ENCODE measurements at places on chromosomes 7 and 10.

- DNase-seq: no peak
Observed at GRCh38 chr7:86644282-86645224, 844 bp downstream of the GRM3 start.

GRCh38 chr10:103109821-103110220, 83.3 kb downstream of the NT5C2 start:
- DNase-seq: no peak

GRCh38 chr7:97503367-97504094, 228.4 kb upstream of the TAC1 start:
- DNase-seq: no peak

GRCh38 chr7:54995610-54996363, 23.0 kb upstream of the EGFR start:
- DNase-seq: no peak

GRCh38 chr10:45461034-45461433, 87.0 kb downstream of the ALOX5 start:
- no peak for DNase-seq

- DNase-seq: no peak
Observed at GRCh38 chr10:62650411-62650810, 154.1 kb upstream of the ADO start.

GRCh38 chr10:132106431-132106830, 40.7 kb downstream of the JAKMIP3 start:
- no peak for DNase-seq

DNA sequence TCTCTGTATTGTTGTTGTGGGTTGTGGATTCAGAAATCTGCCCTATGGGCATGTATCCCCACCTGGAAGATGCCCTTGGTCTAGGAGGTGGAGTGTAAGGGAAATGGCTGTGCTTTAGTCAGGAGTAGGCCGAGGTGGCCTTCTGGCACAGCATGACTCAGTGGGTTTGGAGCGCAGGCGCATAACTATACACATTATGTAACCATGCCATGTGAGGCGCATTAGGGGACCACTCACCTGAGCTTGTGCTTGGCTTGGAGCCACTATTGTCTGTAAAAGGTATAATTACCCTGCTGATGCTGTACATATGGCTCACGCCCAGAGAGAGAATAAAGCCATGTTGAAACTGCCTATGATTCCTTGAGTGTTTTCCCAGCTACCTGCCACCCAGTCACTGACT, 20.6 kb upstream of the ADAMTS14 start:
- no peak for DNase-seq

GRCh38 chr10:74624501-74624900, 201.9 kb upstream of the KAT6B start:
- DNase-seq: no peak

DNA sequence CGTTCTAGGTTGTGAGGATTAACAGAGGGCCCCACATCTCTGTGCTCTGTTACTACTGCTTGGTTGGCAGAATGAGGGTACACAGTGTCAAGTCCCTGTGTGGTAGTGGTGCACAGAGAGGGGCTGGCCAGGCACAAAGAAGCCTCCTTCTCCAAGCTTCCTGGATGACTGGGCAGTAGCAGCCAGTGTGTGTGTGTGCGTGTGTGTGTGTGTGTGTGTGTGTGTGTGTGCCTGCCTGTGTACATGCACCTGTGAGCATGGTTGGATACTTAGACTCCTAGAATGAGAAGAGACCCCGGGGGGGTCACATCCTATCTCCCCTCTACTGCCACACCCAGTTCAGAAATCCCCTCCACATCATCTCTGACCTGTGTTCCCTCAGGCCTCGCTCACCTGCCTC, 146.7 kb upstream of the UNC5B start:
- DNase-seq: no peak

- DNase-seq: no peak
Observed at GRCh38 chr10:110073896-110074295, 66.1 kb downstream of the ADD3 start.

- DNase-seq: peak; percentile 56
Observed at GRCh38 chr10:119025336-119025735, 4.2 kb upstream of the NANOS1 start.
